Fibroblast of the conjunctiva (primary cell): ENCODE measurements at places on chromosomes 16 and 17.
A peak's percentile ranks its signal among the peaks of the same experiment; 100 is the strongest.

DNA sequence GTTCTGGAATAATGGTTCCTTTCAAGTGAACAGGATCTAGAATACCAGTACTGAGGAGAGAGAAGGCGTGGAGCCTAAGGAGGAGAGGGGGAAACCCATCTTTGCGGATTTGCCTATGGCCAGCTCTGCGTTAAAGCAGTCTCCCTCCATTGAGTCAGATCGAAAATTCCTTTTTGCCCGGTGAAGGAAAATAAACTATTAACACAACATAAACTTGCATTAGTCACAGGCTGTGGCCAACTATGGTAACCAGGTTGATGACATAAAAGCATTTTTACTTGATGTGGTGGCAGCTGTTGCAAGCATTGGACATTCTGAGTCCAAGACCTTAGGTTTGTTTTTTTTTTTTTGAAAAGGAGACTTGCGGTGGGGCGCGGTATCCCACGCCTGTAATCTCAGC lies 8.9 kb downstream of the LDAF1 start:
- no peak for DNase-seq

DNA sequence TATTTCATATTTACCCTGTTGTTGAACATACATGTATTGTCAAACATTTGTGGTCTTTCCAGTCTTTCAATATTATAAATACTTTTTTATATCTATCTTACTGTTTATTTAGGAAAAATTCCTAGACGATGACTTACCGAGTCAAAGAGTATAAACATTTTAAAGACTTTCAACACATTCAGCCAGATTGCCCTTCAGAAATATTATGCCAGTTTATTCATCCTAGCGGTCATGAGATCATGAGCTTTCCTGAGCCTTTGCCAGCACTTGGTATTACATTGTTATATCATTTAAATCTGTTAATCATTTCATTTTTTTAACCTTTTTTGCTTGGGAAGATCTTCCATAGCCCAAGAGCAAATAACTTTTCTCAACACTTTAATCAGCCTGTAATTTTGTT lies 197.4 kb downstream of the SPECC1 start:
- no peak for DNase-seq

- no peak for DNase-seq
Measured at GRCh38 chr17:48989100-48989499, 8.1 kb upstream of the IGF2BP1 start.

- DNase-seq: no peak
Measured at GRCh38 chr16:11215935-11216556, 40.0 kb downstream of the SOCS1 start.

DNA sequence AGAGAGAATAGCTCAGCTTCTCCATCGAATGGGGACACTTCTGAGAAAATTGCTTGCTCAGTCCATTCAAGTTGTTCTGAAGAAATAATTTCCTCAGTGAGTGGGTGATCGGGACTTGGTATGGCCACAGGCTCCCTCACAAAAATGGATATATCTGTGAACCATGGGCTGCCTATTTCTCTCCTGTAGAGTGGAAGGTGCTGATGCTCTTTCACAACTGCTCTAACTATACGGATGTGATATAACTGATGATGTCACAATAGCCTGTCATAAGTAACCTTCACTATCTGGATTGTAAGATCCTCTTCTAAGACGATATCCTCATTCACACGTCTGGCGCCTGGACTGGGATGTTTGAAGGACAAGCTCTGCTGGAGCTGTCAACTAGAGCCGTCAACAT lies 4.7 kb upstream of the CCL18 start:
- no peak for DNase-seq

DNA sequence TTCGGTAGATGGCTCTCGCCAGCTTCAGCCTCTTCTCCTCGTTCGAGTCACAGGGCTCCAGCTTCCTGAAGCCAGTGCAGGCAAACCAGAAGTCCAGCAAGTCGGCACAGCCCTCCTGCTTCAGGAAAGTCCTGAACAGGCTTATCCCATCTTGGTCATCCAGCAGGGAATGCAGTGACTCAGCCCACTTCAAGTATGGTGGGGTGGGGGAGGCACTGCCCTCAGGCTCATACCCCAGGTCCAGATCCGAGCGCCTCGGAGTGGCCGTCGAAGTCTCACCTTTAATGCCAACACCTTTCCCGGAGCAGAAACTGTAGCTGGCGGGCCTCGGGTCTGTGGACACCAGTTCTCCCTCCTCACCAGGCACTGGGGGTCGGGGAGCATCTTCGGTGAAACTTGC lies 5.9 kb downstream of the AXIN1 start:
- DNase-seq: no peak

- no peak for DNase-seq
Measured at GRCh38 chr17:82973456-82974135, 105.8 kb upstream of the METRNL start.

- DNase-seq: no peak
Measured at GRCh38 chr16:63943566-63943965, 1178.3 kb downstream of the CDH11 start.

DNA sequence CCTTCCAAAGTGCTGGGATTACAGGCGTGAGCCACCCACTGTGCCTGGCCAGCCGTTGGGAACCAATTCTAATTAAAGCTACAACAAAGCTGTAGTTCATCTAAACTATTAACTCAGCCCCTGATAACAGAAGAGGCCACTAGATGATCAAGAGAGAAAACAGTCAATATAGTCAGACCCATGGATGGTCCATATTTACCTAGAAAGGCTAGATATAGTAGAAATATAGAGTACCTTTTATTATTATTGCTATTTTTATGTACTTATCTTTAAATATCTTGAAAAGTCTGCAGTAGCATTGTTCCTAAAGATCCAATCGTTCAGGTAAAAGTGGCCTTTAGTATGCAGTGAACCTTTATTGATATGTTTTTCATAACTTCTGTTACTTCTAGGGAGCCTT lies 43.2 kb downstream of the RNF213 start:
- DNase-seq: no peak

- DNase-seq: no peak
Measured at GRCh38 chr17:33387406-33387805, 94.3 kb upstream of the ASIC2 start.

GRCh38 chr17:61366715-61367413 lies 32.8 kb upstream of the TBX2 start:
- DNase-seq: no peak

- no peak for DNase-seq
Measured at GRCh38 chr17:70535986-70536385, 366.7 kb downstream of the KCNJ2 start.

DNA sequence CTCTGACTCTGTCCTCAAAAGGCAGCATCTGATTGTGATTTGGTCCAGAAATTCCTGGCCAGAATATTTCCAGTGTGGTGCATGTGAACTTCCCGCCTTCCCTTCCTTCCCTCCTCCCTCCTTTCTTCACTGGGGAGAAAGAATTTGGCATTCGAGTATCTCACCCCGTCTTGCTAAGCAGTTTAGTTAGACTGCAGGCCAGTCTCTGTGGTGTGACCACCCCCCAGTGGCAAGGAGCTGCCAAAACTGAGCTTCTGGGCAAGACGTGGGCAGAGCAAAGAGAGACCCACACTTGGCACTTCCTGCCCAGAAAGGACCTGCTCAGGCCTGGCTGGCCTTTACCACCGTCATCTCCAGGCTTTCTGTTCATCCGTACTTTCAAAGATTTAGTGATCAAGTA lies 36.4 kb downstream of the SNX20 start:
- DNase-seq: peak; percentile 12

GRCh38 chr17:78609191-78609641 lies 32.0 kb upstream of the DNAH17 start:
- no peak for DNase-seq

- no peak for DNase-seq
Measured at GRCh38 chr16:8943966-8944759, 19.5 kb downstream of the USP7 start.

- no peak for DNase-seq
Measured at GRCh38 chr16:62408760-62409159, 372.5 kb upstream of the CDH8 start.

- DNase-seq: no peak
Measured at GRCh38 chr17:46273541-46274236, 21.2 kb upstream of the LRRC37A start.

DNA sequence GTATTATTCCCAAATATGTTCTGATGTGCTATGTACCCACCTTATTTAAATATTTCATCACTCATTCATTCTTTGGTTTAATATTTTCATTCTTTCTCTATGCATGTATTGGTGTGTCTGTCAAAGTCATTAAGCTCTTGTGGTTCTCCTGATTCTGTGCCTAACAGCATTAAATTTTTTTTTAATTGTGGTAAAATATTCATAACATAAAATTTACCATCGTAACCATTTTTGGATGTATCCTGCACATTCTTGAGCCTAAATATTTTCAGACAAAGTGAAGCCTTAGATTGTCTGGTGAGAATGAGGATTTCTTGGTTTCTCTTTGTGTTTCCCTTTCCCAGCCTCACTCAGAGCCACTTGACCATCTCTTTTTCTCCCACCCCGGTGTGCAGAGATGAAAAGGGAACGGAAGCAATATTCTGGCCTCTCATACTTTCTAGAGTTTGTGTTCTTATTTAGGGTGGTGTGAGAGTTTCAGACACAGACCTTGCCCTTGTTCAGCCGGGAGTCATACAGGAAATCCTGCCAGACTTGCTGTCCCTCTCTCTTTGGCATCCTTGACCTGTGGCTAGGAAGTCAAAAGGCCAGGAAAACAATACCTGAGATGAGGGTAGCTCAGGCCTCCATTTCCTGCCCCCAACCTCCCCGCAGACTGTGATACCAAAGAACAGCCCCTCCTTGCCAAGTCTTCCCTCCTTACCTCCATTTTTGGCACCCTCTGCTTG lies 4.9 kb downstream of the CCL5 start:
- DNase-seq: no peak

- DNase-seq: no peak
Measured at GRCh38 chr16:85992359-85992758, 93.4 kb downstream of the IRF8 start.

GRCh38 chr16:58110571-58111301 lies 18.4 kb downstream of the CFAP20 start:
- DNase-seq: no peak

DNA sequence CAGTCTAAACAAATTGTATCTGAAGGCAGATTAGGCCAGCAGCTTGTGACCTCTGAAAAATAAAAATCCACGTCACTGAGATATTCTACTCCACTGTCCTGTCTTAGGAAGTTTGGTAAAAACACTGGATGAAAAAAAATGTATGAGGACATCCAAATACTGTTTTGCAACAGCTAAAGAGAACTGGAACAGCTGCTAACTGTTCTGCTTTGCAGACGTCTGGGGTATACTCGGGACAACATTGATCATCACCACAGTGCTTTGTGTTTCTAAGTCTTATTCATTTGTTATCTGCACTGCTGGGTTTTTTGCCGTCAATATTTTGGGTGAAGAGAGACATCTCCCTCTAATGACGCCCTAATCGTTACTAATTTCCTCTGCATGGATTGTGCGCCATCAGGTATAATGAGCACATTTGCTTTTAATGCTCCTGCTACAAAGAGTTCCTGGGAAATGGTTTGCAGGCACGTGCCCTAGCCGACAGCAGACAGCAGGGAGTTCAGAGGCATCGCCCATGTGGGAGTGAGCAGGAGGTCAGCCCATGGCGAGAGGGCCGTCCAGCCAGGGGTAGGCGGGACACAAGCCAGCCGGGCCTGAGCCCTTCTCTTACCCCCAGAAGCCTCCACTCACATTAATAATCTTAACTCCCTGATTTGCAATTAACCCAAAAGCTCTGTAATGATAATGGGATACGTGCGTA lies 87.0 kb downstream of the CBLN1 start:
- DNase-seq: no peak

- DNase-seq: no peak
Measured at GRCh38 chr17:15910791-15911190, 34.1 kb upstream of the ADORA2B start.

- no peak for DNase-seq
Measured at GRCh38 chr17:80870401-80870800, 121.2 kb upstream of the CHMP6 start.

DNA sequence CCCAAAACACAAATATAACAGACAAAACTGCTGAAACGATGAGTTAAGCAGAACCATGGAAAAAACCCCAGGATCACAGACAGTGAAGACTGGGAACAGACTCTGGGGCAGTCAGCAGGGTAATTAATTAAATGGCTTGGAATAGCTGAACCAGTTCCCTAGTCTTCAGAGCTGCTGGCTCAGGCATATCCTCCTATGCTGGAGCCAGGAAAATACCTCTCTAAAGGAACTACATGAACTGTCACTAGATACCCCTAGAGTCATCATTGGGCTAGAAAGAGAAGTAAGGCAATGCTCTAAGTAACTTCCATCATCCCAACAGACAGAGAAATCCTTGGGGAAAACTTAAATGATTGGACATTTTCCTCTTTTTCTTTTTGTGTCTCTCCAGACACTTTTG lies 113.0 kb downstream of the STXBP4 start:
- no peak for DNase-seq

DNA sequence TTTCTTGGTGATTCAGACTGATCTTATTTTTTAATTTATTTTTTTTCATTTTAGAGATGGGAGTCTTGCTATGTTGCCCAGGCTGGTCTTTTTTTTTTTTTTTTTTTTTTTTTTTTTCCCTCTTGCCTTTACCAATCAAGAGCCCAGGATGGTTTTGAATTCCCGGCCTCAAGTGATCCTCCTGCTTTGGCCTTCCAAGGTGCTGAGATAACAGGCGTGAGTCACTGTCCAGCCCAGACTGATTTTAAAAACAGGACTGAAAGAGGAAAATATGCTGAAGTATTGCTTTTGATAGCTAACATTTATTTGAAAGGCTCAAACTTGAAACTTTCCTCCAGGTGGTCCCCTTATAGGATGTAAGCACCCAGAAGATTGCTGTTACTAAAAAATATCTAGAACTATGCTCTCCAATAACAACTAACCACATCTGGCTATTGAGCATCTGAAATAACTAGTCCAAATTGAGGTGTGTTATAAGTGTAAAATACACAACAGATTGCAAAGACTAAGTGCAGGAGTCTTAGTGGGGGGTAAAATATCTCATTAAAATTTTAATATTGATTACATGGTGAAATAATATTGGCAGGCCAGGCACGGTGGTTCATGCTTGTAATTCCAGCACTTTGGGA lies 15.8 kb upstream of the BRIP1 start:
- no peak for DNase-seq

DNA sequence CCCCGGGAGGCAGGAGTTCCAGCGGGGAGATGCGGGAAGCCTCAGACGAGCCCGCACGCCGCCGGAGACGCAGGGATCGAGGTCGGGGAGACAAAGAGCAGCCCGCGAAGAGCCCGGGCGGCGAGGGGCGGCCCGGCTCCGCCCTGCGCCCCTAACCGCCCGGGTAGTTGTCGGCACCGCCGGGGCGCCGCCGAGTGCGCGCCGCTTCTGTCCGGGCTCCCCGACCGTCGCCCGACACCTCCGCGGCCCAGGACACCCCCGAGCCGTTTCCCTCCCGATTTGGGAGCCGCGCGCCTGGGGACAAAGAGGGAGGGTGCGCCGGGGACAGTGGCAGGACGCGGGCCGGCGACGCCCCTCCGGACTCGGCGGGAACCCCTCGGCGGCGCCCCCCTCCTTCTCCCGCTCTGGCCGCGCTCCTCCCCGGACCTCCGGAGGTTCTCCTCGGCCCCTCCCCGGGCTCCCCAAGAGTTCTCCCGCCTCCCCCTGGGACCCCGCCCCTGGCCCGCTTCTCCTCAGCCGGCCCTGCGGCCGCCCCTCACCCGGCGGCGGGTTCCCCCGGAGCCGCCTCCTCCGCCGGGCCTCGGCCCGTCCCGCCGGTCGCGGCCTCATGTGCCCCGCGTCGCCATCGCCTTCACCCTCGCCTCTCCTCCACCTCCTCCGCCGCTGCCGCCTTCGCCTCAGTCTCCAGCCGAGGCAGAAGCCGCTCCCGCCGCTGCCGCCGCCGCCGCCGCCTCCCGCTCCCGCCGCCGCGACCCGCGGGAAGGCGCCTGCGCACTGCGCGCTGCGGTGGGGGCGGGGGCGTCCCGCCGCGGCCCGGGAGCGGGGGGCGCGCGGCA lies at the start of gene GJC1:
Gene GJC1, minus strand, starts transcription at position 765 of the 836 bp plus-strand sequence. CDS start 24,470 bp downstream, outside the sequence.
- no peak for DNase-seq

- DNase-seq: no peak
Measured at GRCh38 chr17:1496869-1497268, 4.4 kb upstream of the MYO1C start.
